Right renal cortex interstitium (tissue), 3 donors: ENCODE measurements at places on chromosomes 4 and X.

DNA sequence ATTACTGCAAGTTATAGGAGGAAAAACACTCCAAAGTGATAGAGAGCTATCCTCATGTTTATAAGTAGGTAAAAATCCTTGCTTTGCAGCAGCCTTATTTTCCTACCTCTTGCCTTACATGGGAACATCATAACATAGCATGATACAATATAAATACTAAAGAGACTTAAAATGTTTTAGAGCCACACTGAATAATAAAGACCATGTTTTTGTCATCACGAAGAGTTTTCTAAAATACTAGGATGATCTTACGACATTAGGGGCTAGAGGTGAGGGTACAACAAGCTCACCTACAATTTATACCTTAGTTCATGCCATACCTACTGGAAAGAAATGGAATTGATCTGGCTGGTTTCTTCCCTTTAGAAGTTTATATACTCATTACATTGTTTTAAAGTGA, 184.8 kb downstream of the FBXW7 start:
- DNase-seq: no peak

GRCh38 chr4:4856071-4857000, 3.1 kb upstream of the MSX1 start:
- DNase-seq: no peak

- no peak for DNase-seq
Measured at GRCh38 chr4:61068745-61069144, 131.4 kb upstream of the ADGRL3 start.

GRCh38 chr4:85769009-85769408, 294.1 kb downstream of the ARHGAP24 start:
- DNase-seq: no peak

DNA sequence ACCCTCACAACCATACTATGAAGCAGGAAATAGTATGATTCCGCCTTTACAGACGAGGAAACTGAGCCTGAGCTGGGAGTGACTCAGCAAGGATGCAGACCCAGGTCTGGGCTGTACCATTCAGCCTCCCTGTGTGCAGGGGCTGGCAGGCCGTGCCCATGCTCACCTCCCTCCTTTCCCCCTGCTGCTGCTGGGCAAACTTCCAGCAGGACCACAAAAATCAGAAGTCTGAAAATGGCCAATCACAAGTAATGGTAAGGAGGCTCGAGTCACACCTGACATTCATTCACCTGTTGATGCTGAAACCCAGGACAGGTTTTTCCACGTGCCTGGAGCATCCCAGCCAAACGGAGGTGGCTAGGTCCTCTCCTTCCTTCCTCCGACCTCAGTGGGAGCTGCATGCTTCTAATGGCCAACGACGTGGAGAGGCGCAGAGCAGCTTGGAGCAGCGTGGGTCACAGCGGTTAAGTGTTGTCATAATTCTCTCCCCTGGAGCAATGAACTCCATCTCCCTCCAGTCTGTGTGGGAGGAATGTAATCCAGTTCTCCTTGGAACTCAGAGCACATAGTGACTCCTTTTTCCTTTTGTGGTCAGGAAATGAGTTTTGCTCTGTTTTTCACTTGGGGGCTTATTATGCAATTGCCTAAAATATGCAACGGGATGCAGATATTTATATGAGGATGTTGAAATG, 371.7 kb downstream of the BCOR start:
- DNase-seq: no peak

- DNase-seq: no peak
Measured at GRCh38 chrX:32877592-32877991, 333.8 kb downstream of the DMD start.

DNA sequence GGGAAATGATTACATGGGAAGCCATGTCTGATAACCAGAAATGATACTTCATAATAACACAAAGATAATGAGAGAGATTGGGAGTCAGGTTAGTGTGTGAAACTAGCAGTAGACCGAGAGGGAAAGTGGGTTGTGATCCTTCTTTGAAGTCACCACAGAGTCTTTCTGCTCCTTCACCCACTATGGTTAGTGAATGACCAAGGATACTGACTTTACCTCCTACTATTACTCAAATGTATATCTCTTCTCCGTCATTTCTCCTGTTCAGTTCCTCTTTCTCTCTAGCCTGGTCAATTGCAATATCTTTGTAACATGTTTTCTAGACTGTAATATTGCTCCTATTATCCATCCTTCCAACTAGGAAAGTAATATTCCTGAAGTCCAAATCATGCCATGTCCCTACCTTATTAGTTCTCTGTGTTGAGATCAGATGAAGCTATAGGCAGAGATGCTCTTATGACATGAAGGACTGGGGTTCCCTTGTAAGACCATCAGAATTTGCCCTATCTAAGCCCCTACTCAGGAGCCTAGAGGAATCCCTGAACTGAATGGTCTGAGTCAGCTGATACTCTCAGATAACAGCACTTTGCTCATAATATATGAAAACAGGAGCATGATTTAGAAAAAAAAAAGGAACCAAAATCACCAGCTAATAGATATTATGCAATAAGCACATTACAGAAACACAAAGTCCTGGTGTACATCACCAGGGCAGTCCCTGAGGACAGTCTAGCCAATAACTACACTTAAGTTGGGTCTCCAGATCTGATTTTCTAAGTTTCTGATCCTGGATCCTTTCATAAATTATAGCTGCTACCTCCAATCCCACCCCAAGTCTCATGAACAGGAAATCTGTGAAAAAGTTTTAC, 81.2 kb downstream of the SHROOM3 start:
- no peak for DNase-seq

GRCh38 chr4:4248885-4249203, 821 bp upstream of the TMEM128 start:
- no peak for DNase-seq

DNA sequence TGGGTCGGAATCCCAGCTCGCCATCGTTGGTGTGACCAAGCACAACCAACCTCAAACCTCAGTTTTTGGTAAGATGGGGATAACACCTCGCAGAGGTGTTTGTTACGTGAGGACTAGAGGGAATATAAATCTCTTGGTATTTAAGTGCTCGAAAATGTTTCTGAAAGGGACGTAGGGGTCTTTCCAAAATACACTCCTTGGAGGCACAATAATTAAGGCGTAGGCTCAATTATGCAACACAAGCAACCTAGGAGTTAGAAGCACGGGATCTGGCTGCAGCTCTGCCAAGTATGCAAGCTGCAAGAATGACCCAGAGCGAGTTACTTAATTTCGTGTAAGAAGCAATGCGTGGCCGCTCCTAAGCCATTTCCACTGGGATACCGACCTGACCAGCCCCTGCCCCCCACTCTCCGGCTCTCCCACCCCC, 552 bp downstream of the ADH5 start:
- DNase-seq: peak; percentile 45

GRCh38 chr4:55745014-55745413, 74.6 kb upstream of the EXOC1L start:
- DNase-seq: no peak
